ENCODE measurements at places on chromosomes 4 and X. TPM values are rescaled to one million over a fixed set of nuclear protein-coding genes. Genes with fewer than 3 reads are reported as not detected.

The SLC34A2 gene
- total RNA-seq, result not detected

The DKK2 gene
- total RNA-seq, result 6.0 TPM

The NIPAL1 gene
- total RNA-seq, result 0.80 TPM

The MXRA5 gene
- total RNA-seq, result under 0.01 TPM

The GAGE12C gene
- not detected for total RNA-seq

The KLF8 gene
- total RNA-seq, result 3.3 TPM

The CLOCK gene
- total RNA-seq, result 45.4 TPM

The NDNF gene
- not detected for total RNA-seq

The CXCR3 gene
- not detected for total RNA-seq

The FAM90A26 gene
- total RNA-seq, result not detected

The KCND1 gene
- 0.36 TPM for total RNA-seq

The KCTD8 gene
- total RNA-seq, result 0.22 TPM

The RENBP gene
- total RNA-seq, result 3.1 TPM

The ADAM29 gene
- not detected for total RNA-seq

The TCEAL7 gene
- total RNA-seq, result 5.0 TPM

The TMEM31 gene
- total RNA-seq, result not detected
